Right ventricle myocardium superior (tissue), 1 donor: ENCODE measurements at places on chromosomes 5 and 9. TPM values are rescaled to one million over a fixed set of nuclear protein-coding genes. Genes with fewer than 3 reads are reported as not detected.

RC3H2 gene
- 33.8 TPM for total RNA-seq

FOXD4L3 gene
- not detected for total RNA-seq

INSYN2B gene
- total RNA-seq: 0.30 TPM

SLC9A3 gene
- 0.91 TPM for total RNA-seq

PAPPA gene
- total RNA-seq: 1.2 TPM

DNAH5 gene
- total RNA-seq: 0.27 TPM
